Aorta (tissue), 5 donors: ENCODE measurements at places on chromosomes 3 and 15.

DNA sequence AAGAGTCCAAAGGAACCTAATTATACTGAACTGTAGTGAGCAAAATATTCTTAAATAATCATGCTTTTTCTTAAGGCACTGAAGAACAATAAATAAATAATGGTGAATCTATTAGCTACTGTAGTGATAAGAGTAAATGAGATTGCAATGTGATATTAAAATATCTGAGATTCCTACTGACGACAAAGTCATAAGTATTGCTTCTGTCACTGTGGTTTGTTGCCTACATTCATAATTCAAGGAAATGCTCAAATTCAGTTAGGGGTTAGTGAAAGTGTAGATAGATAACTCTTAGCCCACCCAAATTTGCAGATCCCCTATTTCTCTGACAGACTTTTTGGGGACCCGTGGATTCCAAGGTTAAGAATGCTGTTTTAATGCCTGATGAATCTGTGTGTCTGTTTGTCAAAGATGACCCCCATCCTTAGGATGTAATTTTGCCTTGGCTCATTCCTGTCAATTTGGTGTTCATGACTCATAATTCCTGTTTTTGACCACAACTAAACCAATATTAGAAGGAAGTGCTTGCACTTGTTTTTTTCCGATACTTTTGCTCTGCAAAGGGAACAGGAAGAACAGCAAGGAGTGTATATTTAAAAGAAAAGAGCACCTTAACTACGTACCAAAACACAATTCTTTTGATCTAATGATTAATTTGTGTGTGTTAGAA, 86.7 kb downstream of the MAGI1 start:
- no peaks in the 10 kb centered on the region for H3K27me3 ChIP-seq
- peaks cover 16% of the 10 kb centered on the region for H3K4me1 ChIP-seq
- H3K27ac ChIP-seq = no peak overlapping the region
- H3K36me3 ChIP-seq = no peaks in the 10 kb centered on the region
- DNase-seq = no peak

GRCh38 chr3:13879946-13880810, at the start of gene WNT7A:
Gene WNT7A, minus strand, starts transcription at chr3:13880071. Its CDS starts 255 bp downstream, at chr3:13879816.
- DNase-seq = peak; percentile 76
- H3K27ac ChIP-seq = no peak within 1 kb of the TSS
- no peak within 1 kb of the TSS for H3K4me3 ChIP-seq
- H3K27me3 ChIP-seq = no peaks in the 10 kb centered on the region
- no peaks in the 10 kb centered on the region for H3K36me3 ChIP-seq

- H3K27ac ChIP-seq = peak overlapping the region; percentile 43
- DNase-seq = no peak
- H3K4me3 ChIP-seq = peak overlapping the region; percentile 84
- H3K27me3 ChIP-seq = no peaks in the 10 kb centered on the region
Measured at GRCh38 chr3:172750069-172750367, 508 bp upstream of the ECT2 start.

- H3K4me3 ChIP-seq = no peak overlapping the region
- no peaks in the 10 kb centered on the region for H3K36me3 ChIP-seq
- no peak for DNase-seq
- no peaks in the 10 kb centered on the region for H3K4me1 ChIP-seq
- no peaks in the 10 kb centered on the region for H3K27me3 ChIP-seq
- H3K27ac ChIP-seq = no peak overlapping the region
Measured at GRCh38 chr15:81372575-81372974, 1.4 kb downstream of the TMC3 start.

- DNase-seq = no peak
- H3K27ac ChIP-seq = no peak overlapping the region
- no peaks in the 10 kb centered on the region for H3K4me1 ChIP-seq
- no peaks in the 10 kb centered on the region for H3K36me3 ChIP-seq
- no peak overlapping the region for H3K4me3 ChIP-seq
Measured at GRCh38 chr3:108088146-108088545, 2.7 kb downstream of the CD47 start.

DNA sequence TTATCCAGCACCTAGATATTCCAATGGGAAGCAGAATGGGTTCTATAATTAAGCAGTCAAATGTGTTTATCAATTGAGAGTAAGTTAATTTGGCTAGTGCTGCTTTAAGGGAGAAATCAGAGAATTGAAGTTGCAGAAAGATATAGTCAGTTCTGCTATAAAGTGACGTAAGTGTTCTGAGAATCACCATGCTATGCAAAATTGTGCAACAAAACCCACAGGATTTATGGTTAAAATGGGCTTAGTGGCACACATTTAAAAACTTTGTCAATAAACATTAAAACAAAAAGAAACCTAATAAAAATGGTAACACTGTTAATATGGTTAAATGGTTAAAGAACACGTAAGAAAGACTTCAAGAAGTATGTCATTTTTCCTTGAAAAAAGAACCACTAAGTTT, 74.5 kb downstream of the TMEM108 start:
- H3K27me3 ChIP-seq = no peaks in the 10 kb centered on the region
- no peak overlapping the region for H3K4me3 ChIP-seq
- no peak for DNase-seq
